ENCODE measurements at places on chromosomes 12 and 14.

DNA sequence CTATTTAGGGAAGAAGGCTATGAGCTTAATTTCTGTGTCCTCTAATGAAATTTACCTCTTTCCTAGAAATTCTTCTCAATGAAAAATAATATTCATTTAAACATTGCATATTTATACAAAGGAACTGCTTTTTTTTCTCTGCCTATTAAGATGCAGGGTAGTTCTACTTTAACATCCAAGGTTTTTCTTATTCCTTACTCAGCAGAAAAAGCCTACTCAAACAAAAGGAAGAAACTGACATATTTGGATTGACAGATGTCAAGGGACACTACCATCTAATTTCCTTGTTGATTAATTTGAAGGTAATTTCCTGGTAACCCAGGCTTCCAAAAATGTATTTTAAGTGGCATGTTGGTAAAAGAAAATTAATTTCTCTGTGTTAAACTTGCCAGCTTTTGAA lies 192.3 kb downstream of the EGLN3 start:
- DNase-seq, result no peak

- DNase-seq, result no peak
These were observed 114.1 kb downstream of the SLC15A4 start for GRCh38 chr12:128709660-128710059.

DNA sequence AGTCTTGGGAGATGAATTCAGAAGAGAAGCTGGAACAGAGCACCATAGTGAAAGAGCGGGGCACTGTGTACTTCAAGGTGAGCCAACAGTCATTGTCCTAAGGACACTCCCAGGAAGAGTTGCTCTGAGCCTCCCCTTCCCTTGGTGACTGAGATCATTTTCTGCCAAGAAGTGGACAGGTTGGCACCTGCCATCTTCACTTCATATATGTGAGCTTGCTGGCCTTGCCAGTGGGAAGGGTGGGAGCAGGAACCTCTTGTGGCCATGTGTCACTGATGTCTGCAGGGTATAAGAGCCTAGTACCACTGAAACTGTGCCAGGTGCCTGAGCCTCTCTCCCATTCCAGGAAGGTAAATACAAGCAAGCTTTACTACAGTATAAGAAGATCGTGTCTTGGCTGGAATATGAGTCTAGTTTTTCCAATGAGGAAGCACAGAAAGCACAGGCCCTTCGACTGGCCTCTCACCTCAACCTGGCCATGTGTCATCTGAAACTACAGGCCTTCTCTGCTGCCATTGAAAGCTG lies 5.3 kb downstream of the FKBP4 start:
- no peak for DNase-seq

DNA sequence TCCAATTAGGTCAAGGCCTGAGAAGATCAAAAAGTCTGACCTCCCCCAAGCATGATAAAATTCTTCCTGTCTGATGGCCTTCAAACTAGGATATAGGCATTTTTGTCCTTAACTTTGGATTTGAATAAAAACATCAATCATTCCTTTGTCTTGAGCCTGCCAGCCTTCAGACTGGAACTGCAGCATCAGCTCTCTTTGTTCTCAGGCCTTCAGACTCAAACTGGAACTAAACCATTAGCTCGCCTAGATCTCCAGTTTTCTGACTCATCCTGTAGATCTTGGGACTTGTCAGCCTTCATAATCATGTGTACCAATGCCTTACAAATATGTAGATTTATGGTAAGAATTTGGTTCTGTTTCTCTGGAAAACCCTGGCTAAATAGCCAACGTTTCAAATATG lies 721.7 kb downstream of the GALC start:
- DNase-seq, result no peak

- DNase-seq, result peak; percentile 76
These were observed 94.7 kb downstream of the SLC2A13 start for GRCh38 chr12:40010899-40011774.

DNA sequence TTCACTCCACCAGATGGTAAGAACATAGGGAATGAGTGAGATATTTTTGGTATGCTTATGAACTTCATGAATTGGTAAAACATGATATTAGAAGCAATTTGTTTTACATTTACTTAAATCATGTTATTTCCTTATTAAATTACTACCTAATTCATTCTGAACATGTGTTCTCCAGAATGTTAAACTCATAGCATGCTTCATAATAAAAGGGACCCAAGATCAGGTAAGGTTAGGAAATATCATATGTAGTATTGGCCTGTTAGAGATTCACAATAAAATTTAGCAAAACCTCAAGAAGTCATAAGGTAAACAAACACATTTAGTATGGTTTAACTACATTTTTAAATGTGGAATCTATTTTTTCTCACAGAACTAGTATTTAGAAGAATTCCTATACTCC lies 28.2 kb downstream of the PTPRQ start:
- peak; percentile 18 for DNase-seq

- no peak for DNase-seq
These were observed 256.8 kb upstream of the FLRT2 start for GRCh38 chr14:85273099-85273677.

DNA sequence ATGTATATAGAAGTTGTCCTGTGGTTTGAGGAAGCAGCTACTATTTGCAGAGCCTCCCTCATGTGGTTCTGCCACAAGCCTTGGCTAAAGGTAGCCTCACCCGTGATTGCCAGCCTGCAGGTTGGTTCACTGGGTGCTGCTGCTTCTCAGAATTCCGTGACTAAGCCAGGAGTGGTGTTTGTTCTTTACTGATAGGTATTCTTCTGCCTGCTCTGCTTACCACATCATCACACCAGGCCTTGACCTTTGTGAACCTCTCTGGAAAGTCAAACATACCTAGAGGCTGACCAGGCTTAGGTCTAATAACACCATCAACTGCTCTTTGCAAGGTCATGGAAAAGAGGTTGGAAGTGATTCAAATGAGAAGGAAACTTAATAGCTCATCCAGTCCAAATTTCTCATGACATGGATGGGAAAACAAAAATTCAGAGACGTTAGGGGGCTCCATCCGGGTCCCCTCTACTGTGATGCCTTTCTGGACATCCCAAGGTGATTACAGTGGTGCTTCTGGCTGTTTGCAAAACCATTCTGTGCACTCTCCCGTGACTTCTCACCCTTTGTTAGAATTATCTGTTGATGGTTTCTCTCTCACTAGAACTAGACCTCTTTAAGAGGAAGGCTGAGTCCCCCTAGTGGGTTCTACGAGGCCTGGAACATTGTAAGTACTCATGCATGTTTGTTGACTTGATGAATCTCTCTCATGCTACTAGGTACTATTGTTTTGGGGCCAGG lies 8.5 kb upstream of the SOCS2 start:
- peak; percentile 61 for DNase-seq

DNA sequence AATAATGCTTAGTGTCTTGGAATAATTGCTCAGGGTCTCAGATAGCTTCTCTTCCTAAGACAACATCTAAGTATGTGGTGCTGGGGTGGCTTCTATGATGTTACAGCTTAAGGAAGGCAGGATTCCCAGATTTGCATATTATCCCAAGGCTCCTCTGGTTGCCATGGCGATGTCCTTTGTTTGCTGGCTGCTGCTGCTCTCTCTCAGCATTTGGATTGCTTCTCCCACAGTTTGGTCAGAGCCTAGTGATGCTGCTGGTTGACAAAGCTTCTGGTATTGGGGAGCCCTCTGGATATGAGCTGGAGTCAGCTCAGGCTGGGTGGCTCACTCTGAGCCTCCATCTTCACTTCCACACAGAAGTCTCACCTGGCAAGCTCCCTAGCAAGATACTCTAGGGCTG lies 56.4 kb upstream of the FBXO33 start:
- DNase-seq, result no peak

- DNase-seq, result peak; percentile 1
These were observed 175.4 kb downstream of the ETNK1 start for GRCh38 chr12:22800332-22800731.

- DNase-seq, result peak; percentile 38
These were observed 468.5 kb downstream of the ETNK1 start for GRCh38 chr12:23093488-23093887.

- no peak for DNase-seq
These were observed 4.0 kb downstream of the CLEC1A start for GRCh38 chr12:10094646-10095395.

DNA sequence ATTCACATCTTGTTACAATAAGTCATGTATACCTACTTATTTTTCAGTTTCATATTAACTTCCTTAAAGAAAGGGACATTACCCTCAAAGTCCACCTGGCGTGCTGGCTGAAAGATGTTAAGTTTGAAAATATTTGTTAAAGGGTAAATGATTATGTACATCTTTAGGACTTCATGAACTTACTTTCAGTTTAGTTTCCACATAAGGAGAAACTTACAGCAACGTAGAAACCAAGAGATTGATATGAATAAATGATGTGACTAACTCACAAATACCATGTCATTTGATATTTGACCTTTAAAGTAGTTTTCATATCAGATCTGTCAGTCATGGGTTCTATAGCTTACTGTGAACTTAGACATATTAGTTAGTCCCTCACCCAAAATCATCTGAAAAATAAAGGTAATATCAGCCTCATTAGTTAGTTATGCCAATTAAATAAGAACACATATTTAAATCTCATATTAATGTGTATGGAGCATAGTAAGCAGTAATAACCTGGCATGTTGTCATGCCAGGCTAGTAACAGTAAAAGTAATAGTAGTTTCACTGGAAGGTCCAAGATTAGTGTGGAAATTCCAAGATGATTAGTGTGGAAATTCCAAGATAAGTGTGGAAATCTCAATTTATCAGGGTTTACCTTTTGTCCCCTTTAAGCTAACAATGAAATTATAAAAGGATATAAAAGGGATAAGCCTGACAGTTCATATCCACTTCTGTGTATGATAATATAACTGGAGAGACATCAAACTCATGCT lies 1.9 kb upstream of the CLEC2D start:
- DNase-seq, result no peak

DNA sequence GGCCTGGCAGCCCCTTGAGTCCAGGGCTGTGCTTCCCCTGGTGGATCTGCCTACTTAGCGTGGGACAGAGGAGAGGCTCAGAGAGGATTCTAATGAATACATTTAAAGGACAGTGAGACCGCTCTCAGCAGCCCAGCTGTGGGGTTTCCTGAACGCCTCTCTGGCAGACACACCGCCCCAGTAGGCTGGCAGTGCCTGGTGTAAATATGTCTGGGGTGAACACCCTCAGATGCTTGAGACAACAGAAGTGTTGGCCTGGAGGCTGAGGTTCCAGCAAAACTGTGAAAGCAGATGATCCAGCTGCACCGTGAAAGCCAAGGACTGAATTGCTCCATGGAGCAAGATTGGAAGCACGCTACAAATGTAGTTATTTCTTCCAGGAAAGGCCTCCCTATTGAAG lies 55.1 kb downstream of the LRRC74A start:
- DNase-seq, result no peak

GRCh38 chr14:53947452-53948204 lies 9.0 kb downstream of the BMP4 start:
- DNase-seq, result no peak

DNA sequence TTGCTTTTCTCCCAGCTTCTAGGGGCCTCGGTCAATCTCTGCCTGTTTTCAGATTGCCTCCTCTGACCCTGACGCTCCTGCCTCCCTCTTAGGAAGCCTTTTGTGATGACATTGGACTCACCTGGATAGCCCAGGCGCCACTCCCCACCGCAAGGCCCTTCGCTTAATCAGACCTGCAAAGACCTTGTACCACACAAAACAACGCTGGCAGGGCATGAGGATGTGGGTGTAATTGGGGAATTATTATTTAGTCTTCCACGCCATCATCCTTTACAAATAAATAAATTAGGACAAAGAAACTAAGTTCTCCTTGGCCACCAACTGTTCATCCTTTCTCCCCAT lies 7.7 kb upstream of the VPS37B start:
- DNase-seq, result no peak

DNA sequence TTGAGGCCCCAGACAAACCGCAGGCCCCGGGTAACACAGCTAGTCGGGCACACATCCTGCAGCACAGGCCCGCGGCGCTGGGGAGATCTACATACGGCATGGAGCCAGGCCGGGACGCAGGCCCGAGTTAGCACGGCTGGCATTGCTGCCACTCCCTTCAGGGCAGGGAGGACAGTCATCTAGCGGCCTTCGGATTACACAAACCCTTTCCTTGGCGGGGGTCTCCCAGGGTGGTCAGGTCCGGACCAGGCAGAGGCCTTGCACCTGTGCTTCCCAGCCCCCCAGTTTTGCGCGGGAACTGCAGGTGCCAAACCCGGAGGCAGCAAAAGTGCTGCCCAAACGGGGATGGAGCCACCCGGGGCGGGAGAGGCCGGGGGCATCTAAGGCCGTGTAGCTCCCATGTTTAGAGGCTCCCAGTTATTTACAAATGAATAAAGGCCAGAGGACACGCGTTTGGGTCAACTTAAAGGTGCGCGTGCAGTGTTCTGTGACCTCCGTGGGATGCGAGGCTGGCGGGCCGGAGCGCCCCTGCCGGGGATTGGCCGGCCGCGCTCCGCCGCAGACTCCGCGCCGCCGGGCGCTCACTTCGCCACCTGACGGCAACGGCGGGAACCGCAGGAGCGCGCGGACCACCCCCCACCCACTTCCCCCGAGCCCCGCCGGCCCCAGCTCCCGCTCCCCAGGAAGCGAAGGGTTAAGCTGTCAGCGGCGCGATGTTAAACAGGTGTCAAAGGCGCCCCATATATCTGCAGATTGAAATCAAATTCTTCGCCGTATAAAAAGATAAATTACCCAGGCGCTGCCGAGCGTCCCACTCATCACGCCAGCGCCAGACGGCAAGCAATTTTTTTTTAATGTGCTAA lies 18.1 kb downstream of the VSX2 start:
- DNase-seq, result no peak

DNA sequence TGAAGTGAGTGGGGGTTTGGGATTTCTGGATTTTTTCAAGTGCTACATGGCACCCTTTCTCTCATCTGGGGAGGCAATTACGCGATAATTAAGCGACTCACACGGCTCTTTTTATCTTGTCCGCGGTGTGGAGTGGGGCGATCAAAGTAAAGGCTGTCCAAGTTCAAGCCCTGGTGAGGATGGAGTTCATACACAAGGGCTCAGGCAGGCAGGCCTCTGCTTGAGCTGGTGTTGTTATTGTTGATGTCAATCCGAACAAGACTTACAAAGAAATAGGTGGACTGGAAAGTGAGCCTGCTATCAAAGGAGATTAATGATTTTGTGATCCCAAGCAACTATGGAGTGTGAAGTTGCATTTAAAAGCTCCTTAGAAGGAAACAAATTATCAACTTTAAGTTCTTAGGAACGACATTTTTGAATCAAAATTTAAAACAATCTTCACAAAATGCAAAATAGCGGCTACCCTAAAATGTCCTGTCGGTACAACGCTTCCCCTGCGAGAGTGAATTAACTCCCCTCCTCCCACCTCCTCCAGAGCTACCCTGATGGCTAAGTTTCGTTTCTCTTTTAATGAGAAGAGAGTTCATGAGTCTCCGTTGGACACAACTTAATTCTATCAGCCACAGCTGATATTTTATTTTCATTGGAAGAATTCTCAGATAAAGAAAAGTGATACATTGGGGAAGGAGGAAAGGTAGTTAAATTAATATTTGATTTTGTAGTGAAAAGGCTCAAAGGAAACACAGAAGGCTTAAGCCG lies 5.9 kb downstream of the FOXA1 start:
- DNase-seq, result no peak

GRCh38 chr12:66000958-66001357 lies 129.6 kb downstream of the LLPH start:
- DNase-seq, result no peak

GRCh38 chr12:88743946-88744685 lies 163.8 kb upstream of the KITLG start:
- DNase-seq, result peak; percentile 36

- DNase-seq, result no peak
These were observed 3.6 kb upstream of the KRT5 start for GRCh38 chr12:52523824-52524223.
